ENCODE measurements at places on chromosomes 11 and 22.
A peak's percentile ranks its signal among the peaks of the same experiment; 100 is the strongest.

DNA sequence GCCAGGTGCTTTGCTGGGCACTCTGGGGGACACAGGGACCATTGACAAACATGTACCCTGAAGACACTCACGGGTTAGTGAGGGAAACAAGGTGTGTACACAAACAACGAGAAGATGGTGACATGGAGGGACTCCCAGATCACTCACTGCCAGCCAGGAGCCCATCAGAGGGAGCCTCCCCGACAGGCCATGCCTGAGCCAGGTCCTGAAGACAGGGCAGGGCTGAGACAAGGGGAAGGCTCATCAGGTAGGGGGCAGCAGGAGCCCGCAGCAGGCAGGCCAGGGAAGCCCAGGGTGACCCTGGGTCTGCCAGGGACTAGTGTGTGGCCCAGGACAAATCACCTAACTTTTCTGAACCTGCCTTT, 127.9 kb downstream of the BUD13 start:
- no peak overlapping the region for H3K4me3 ChIP-seq
- no peak for DNase-seq
- H3K4me1 ChIP-seq, result no peaks in the 10 kb centered on the region
- peaks cover 30% of the 10 kb centered on the region for H3K27me3 ChIP-seq
- H3K27ac ChIP-seq, result no peak overlapping the region

GRCh38 chr11:113839842-113840241, 35.5 kb downstream of the USP28 start:
- no peak for DNase-seq

GRCh38 chr22:40641269-40641668, 4.8 kb upstream of the MRTFA start:
- H3K4me3 ChIP-seq, result no peak overlapping the region
- H3K27me3 ChIP-seq, result no peaks in the 10 kb centered on the region
- DNase-seq, result no peak
- H3K36me3 ChIP-seq, result no peaks in the 10 kb centered on the region

GRCh38 chr11:96242191-96242847, 100.7 kb downstream of the MAML2 start:
- no peak for DNase-seq
- peaks cover 33% of the 10 kb centered on the region for H3K4me1 ChIP-seq

DNA sequence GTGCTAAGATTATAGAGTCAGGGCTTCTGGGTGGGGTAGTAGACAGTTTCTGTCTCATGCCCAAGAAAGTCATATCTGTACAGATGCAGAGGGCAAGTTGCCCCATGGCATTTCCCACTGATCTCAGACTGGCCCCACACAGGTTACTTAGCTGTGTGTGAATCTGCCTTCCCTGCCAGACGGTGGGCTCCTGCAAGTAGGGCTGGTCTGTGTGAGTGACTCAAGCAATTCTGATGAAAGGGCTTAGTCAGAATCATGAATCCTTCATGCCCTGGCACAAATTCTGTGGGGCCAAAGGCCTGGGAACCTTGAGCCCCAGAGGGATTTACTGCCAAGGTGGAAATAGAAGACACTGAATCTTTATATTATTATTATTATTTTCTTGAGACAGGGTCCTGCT, 30.4 kb downstream of the USH1C start:
- no peaks in the 10 kb centered on the region for H3K36me3 ChIP-seq
- peaks cover 15% of the 10 kb centered on the region for H3K27me3 ChIP-seq
- H3K4me1 ChIP-seq, result no peaks in the 10 kb centered on the region
- H3K4me3 ChIP-seq, result no peak overlapping the region
- DNase-seq, result no peak

DNA sequence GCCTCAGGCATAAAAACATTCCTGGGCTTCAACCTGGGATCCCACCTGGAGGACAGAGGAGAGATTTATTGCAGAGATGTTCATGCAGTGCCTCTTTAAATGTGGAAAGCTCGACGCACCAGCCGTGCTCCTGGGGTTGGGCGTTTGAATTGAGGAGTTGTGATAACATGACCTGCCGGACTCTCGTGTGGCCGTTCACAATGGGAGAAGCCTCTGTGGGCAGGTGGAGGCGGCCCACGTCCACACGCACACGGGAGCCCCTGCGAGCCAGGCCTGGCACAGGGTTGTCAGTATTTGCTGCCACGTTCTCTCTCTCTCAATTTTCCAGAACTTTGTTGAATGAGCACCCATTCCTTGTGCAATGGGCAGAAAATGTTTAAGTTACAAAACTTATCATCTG, 58.3 kb upstream of the PPARA start:
- H3K27me3 ChIP-seq, result no peaks in the 10 kb centered on the region
- H3K27ac ChIP-seq, result no peak overlapping the region
- no peak for DNase-seq
- H3K4me1 ChIP-seq, result no peaks in the 10 kb centered on the region
- no peak overlapping the region for H3K4me3 ChIP-seq

GRCh38 chr11:46413760-46414465, 22.3 kb upstream of the CHRM4 start:
- H3K27ac ChIP-seq, result peak overlapping the region; percentile 33
- H3K36me3 ChIP-seq, result peaks cover 80% of the 10 kb centered on the region
- H3K4me3 ChIP-seq, result no peak overlapping the region
- H3K4me1 ChIP-seq, result peaks cover 32% of the 10 kb centered on the region

- H3K27me3 ChIP-seq, result peaks cover 27% of the 10 kb centered on the region
- DNase-seq, result no peak
- H3K4me1 ChIP-seq, result no peaks in the 10 kb centered on the region
- H3K4me3 ChIP-seq, result no peak overlapping the region
Observed at GRCh38 chr11:32056438-32056837, 34.4 kb upstream of the RCN1 start.

DNA sequence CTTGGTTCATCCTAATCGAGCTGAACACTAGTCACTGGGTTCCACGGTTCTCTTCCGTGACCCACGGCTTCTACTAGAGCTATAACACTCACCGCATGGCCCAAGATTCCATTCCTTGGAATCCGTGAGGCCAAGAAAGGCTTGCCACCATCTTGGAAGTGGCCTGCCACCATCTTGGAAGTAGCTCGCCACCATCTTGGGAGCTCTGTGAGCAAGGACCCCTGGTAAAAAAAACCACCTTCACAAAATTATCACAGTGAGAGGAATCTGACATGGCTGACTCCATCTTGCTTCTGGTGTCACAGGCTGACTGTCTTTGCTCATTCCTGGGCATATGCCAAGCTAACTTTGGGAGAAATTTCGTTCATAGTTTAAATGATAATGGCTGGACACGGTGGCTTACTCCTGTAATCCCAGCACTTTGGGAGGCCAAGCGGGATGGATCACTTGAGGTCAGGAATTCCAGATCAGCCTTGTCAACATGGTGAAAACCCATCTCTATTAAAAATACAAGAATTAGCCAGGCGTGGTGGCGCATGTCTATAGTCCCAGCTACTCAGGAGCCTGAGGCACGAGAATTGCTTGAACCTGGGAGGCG, 18.9 kb upstream of the KCTD14 start:
- H3K27me3 ChIP-seq, result no peaks in the 10 kb centered on the region
- H3K27ac ChIP-seq, result no peak overlapping the region
- DNase-seq, result no peak
- H3K4me1 ChIP-seq, result peaks cover 22% of the 10 kb centered on the region
- no peak overlapping the region for H3K4me3 ChIP-seq

DNA sequence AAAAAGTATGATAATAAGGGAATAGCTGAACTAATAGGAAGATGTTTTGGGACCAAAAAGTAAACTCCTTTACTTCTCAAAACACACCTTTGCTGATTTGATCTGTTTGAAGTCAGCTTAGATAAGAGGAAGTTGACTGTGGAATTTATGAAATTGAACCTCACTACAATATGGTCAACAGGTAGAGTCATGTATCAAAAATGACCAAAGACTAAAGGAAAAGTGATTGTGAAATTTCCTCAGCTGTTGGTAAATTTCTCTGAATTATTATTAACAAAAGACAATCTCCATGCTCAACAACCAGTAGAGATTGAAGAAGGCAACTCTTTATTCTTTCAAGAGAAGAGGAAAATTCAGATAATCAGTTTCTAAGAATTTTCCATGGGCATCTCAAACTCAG, 826.5 kb downstream of the KCNA4 start:
- H3K27ac ChIP-seq, result no peak overlapping the region
- DNase-seq, result no peak
- H3K4me3 ChIP-seq, result no peak overlapping the region
- H3K36me3 ChIP-seq, result no peaks in the 10 kb centered on the region
- H3K27me3 ChIP-seq, result no peaks in the 10 kb centered on the region

DNA sequence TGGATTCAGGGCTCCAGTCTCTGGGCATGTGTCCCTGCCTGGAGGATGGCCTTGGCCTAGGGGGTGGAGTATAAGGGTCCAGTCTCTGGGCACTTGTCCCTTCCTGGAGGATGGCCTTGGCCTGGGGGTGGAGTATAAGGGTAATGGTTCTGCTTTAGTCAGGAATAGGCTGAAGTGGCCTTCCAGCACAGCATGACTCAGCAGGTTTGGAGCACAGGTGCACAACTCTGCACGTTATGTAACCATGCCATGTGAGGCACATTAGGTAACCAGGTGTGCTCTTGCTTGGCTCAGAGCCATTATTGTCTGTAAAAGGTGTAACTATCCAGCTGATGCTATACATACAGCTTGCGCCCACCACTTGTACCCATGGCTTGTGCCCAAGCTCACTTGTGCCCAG, 48.4 kb upstream of the POLD3 start:
- H3K4me3 ChIP-seq, result no peak overlapping the region
- no peaks in the 10 kb centered on the region for H3K36me3 ChIP-seq
- no peaks in the 10 kb centered on the region for H3K27me3 ChIP-seq
- peak; percentile 37 for DNase-seq

DNA sequence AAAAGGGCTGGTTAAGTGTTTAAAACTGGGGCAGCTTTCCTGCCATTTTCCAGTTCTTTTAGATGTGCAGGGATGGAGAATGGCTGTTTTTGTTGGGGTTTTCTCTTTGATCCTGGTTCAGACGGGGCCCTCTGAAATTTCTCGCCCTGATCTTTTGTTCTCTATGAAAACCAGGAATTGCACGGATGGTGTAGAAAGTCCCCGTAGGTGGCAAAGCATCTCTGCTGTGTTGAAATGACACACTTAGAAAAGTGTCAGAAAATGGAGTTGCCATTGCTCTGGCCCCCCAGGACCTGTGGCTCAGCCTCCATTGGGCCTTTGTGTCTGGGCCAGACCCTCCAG, 63.0 kb downstream of the PARVB start:
- H3K4me3 ChIP-seq, result no peak overlapping the region
- no peak overlapping the region for H3K27ac ChIP-seq
- DNase-seq, result no peak
- H3K27me3 ChIP-seq, result no peaks in the 10 kb centered on the region

DNA sequence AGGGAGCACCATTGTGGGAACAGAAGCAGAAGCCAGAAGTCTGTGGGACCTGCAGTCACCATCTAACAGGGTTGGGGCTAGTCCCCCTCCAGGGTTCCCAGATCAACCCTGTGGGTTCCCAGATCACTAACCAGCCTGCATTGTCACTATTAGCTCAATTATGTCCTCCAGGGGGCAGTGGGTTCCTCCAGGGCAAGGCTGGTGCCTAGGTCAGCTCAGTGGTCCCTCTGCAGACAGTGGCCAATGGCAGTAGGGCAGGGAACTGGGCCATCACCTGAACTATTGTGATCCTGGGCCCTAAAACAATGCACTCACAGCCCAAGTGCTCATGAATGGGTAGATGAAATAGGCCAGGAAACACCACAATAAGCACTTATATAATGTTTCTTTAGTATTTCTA, 18.8 kb upstream of the PRSS23 start:
- DNase-seq, result no peak
- H3K4me3 ChIP-seq, result no peak overlapping the region
- no peaks in the 10 kb centered on the region for H3K36me3 ChIP-seq

DNA sequence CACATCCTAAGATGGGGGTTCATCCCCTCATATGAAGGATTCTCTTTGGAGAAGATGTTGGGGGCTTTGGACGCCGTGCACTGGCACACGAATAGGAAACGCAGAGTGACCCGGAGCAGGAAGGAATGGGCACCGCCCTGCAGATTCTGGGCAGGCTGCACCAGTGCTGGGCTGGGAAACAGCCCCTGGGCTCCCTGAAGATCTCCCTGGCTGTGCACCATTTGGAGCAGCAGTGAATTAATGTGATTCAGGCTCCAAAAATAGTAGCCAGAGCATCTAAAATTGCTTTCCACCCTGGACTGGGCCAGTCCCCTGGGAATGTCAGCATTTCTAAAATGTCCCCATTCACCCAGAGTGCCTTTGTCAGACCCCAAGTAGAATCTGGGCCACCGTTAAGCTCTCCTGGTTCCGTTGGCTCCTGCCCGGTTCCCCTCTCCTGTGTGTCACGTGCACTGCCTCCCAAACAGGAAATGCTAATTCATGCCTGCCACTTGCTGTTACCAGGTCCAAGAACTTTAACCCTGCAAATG, 18.6 kb downstream of the IRAG1 start:
- no peaks in the 10 kb centered on the region for H3K36me3 ChIP-seq
- H3K4me3 ChIP-seq, result no peak overlapping the region
- no peak overlapping the region for H3K27ac ChIP-seq
- H3K4me1 ChIP-seq, result no peaks in the 10 kb centered on the region

- no peaks in the 10 kb centered on the region for H3K27me3 ChIP-seq
- H3K27ac ChIP-seq, result no peak overlapping the region
- H3K36me3 ChIP-seq, result no peaks in the 10 kb centered on the region
- no peaks in the 10 kb centered on the region for H3K4me1 ChIP-seq
- DNase-seq, result no peak
Observed at GRCh38 chr11:134574425-134574824, 162.4 kb upstream of the B3GAT1 start.

- H3K36me3 ChIP-seq, result no peaks in the 10 kb centered on the region
- DNase-seq, result no peak
- H3K27ac ChIP-seq, result no peak overlapping the region
- H3K4me3 ChIP-seq, result no peak overlapping the region
Observed at GRCh38 chr11:113628912-113629311, 77.2 kb downstream of the TMPRSS5 start.

DNA sequence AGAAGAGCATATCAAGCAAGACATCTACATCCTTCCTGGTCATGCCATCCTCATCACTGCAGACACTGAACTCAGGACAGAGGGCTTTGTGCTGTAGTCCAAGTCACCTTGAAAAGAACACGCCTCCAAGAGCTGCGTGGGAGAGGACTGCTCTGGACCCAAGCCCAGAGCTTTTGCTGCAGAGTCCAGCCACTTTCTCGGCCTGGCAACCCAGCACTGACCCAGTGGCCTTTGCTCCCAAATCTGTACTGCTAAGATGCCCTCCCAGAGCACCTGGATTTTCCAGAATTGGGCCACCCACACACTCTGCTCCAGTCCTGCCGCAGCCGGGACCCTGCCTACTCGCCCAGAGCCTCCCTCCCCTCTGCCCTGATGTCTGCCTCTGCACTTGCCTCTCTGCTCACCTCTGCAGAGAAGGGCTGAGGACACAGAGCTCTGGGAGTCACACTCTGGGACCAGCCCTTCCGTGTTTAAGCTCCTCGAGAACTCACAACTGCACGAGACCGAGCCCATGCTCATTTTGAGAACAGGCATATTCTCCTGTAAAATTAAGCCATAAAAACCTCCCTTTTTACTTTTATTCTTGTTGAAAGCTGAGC, 83.8 kb upstream of the CSNK2A3 start:
- H3K4me3 ChIP-seq, result no peak overlapping the region
- peaks cover 11% of the 10 kb centered on the region for H3K27me3 ChIP-seq
- no peaks in the 10 kb centered on the region for H3K4me1 ChIP-seq
- DNase-seq, result no peak
- H3K27ac ChIP-seq, result no peak overlapping the region

GRCh38 chr11:25271301-25271700, 774.4 kb downstream of the LUZP2 start:
- no peaks in the 10 kb centered on the region for H3K4me1 ChIP-seq
- no peak overlapping the region for H3K27ac ChIP-seq
- H3K27me3 ChIP-seq, result no peaks in the 10 kb centered on the region
- H3K36me3 ChIP-seq, result no peaks in the 10 kb centered on the region

All from DND-41 (cell line).